ENCODE measurements at places on chromosomes 5 and 9. TPM values are rescaled to one million over a fixed set of nuclear protein-coding genes. Genes with fewer than 3 reads are reported as not detected.
A peak's percentile ranks its signal among the peaks of the same experiment; 100 is the strongest.

SV2C gene
- not detected for polyA plus RNA-seq

DNA sequence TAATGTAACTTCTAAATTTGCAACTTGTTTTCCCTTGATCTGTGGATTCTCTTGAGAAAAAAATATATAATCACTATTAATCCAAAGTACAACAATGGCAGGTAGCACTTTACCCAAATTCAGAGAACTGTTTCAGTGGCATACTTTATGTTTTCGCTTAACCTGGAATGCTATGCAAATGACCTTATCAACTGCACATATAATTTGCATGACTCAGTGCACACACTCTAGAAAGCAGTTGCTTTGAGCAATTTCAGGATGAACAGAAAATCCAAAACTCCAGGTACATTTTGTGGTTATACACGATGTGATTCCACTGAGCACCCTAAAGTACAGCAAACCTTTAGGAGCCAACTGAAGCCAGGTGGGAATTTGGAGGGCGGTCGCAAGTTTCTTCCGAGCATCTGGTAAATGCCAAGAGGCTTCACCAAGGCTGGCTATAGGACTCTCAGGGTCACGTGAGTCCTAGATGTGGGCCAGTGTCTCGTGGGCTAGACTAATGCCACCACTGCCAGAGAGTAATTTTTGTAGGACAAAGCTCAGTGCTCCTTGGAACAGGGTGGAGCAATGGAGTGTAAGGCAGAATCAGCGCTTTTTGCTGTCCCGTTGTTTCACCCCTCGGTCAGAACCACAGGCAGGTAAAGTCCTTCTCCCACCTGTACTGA lies 37.3 kb downstream of the DMGDH start:
- no peak for DNase-seq

GRCh38 chr9:101468116-101468515 lies 32.5 kb upstream of the ALDOB start:
- no peak for DNase-seq

GRCh38 chr5:69494452-69494851 lies 1.9 kb downstream of the OCLN start:
- DNase-seq: no peak

- peak; percentile 87 for DNase-seq
Measured at GRCh38 chr5:136082390-136083193, 50.1 kb upstream of the SMAD5 start.

- DNase-seq: no peak
Measured at GRCh38 chr5:72599519-72600370, 92.5 kb upstream of the ZNF366 start.

DNA sequence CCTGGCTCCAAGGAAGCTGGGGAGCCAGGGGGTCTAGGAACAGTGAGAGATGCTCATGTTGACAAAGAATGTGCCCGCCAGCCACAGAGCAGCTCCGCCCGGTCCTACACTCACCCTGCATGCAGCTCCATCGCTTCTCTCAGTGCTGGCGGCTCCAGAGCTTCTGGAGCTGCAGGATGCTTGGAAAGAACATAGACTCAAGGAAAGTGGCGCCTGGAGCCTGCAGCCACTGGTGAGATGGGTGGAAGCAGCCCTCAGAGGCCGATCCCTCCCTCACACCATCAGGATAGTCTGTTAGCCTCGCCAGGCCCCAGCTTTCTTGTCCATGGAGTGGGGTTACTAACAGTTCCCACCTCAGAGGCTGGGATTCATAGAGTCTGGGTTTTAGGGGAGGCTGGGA lies 26.4 kb upstream of the SLC6A19 start:
- DNase-seq: no peak
